ENCODE measurements at places on chromosomes 13 and 19.

DNA sequence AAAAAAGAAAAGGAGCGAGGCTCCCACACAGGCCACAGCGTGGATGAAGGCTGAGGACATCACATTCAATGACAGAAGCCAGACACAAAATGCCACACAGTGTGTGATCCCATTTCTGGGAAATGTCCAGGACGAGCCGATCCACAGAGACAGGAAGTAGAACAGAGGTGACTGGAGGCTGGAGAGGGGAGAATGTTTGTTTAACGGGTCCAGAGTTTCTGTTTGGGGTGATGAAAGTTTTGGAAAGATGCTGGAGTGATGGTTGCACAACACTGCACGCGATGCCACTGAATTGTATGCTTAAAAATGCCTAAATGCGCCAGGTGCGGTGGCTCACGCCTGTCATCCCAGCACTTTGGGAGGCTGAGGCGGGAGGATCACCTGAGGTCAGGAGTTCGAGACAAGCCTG, 650 bp upstream of the FUT5 start:
- no peak for DNase-seq

DNA sequence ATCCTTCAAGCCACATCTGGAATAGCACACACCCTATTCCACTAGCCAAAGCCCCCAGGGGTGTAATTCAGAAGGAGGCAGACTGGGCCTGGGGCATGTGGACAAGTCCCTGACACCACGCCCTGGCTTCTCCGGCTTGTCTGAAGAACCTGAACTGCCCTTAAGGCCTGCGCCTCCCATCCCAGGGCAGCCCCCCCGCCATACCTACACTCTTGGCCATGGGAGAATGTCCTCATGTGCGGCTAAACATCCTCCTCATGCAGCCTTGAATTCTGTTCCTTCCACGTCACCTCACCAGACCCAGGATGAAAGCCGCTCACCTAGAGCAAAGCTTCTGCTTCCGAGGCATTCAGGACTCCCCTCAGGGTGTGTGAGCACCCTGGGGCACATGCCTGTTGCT, 24.3 kb upstream of the POU2F2 start:
- DNase-seq, result no peak

- no peak for DNase-seq
Observed at GRCh38 chr19:4288091-4288777, 9.2 kb downstream of the SHD start.

DNA sequence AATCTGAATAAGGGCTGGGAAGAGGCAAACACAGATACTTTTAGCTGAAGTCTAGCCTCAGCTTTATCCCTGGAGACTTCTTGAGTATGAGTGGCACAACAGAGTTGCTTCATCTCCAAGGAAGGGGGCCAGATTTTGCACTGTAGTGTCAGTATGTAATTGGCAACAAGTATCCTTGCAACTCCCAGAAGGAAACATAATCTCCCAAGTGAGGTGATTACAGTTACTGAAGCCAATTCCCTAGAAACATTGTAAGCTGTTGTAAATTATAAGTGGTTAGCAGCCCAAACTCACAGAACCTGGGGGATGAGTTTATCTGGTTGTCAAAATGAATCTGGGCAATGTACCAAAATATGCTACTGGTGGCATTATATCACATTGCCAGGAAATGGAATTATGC, 2065.7 kb upstream of the PCDH20 start:
- no peak for DNase-seq

DNA sequence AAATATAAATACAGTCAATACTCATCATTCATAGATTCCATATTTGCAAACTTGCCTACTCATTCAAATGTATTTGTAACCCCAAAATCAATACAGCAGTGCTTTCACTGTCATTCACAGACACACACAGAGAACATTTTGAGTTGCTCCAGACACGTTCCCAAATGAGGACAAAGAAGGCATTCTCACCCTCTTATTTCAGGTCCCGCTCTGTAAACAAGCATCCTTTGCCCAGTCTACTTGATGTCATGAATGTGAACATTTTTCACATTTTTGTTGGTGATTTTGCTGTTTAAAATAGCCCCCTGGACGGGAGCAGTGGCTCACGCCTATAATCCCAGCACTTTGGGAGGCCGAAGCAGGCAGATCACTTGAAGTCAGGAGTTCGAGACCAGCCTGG, 15.5 kb downstream of the C19orf47 start:
- DNase-seq, result no peak

DNA sequence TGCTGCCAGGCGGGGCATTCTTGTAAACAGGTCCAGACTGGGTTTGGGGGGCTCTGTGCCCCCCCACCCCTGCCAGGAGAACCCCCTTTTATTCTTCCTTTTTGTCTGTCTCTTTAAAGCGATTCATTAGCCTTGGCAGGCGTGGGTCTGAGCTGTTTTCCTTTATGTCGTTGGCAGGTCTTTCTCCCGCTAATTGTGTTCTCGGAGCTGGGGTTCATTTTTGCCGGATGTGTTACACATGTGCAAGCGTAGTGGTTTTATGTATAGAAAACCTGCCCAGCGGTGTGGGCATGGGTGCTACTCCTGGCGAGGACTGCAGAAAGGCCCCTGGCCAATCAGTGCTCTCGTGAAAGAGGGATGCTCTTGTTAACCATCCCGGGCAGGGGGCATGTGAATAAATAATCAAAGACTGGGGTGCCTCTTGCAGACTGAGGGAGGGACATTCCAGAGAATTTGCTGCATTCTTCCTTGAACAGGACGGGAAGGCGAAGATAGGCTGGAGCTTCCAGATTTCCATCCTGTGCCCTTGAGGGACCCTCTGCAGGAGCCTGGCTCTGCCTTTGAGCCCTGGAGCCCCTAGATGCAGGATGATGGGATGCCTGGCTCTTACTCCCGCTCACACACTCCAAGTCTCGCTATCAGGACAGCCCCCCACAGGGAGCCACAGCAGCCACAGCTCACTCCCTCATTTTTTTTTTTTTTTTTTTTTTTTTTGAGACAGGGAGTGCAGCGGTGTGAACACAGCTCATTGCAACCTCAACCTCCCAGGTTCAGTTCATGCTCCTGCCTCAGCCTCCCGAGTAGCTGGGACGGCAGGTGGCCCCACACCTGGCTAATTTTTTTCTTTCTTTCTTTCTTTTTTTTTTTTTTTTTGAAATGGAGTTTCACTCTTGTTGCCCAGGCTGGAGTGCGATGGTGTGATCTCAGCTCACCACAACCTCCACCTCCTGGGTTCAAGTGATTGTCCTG, 14.1 kb downstream of the CARM1 start:
- DNase-seq, result no peak

GRCh38 chr13:33678084-33678483, 139.9 kb upstream of the RFC3 start:
- no peak for DNase-seq

DNA sequence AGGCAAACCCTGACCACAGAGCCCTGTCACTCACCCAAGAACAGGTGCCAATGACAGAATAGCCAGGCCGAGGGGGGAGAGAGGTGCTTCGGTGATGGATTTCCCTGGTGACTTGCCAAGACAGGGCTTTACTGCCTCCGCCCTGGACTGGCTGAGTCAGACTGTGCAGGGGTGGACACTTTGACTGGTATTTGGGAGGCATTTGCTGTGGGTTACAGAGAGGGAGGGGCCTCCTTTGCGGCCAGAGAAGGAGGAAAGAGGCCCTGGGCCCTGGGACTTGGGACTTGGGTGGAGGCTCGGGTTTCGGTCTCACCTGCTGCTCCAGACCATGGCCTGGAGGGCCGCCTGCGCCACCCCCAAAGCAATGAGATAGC, 4.6 kb upstream of the EPS8L1 start:
- DNase-seq, result no peak

DNA sequence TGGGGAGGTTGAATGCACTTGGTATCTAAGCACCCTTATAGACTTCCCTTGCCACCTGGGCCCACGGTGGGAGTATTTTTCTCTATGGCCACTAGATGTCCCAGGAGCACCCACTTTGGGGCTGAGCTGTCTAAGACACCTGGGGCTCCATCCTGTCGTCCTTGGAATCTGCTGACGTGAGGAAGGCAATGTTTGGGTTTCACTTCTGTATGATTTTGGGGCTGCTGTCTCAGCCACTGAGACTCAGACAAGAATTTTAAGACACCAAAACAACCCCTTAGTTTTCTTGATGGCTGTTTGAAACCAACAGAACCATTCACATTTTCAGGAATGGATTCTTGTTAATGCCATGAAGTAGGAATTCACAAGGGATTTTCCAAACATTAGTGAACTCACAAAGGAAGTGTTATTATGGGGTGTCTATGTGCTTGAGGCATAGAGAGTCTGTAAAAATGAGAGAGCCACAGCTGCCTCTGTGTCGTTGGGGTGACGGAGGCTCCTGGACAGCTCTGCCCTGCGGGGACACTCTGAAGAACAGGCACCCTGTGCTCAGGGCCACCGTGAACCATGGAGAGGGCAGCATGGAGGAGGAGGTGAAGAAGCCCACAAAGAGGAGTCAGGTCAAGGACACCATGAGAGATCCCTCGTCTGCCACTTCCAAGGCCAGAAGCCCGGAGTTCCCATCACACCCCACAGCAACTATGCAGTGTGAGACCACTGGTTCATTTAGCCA, 106.8 kb upstream of the SPATA13 start:
- peak; percentile 52 for DNase-seq

- DNase-seq, result no peak
Observed at GRCh38 chr13:111330066-111330610, 9.7 kb downstream of the TEX29 start.

DNA sequence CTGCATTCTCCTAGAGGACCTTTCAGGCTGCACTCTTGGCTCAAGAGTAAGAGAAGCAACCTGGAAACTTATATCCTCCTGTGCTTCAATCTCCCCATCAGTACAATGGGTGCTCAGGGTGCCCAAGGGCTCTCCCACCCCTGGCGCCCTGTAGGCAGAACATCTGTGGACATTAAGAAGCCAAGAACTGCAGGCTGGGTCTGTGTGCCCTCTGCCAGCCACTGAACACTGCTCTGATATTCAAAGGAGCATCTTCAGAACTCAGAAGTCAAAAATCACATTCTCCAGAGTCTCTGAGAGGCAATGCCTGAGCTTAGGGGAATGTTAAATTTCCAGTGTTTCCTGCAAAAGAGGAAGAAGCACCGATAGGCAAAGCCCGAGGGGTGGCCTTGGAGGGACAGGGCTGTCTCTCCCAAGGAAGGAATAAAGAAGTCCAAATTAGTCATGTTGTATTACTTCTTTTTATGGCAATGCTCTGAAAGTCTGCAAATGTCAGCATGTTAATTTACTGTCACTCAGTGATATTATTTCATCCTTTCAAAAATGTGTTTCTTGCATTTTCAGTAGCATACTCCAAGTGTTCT, 88.1 kb downstream of the TSHZ3 start:
- DNase-seq, result no peak

DNA sequence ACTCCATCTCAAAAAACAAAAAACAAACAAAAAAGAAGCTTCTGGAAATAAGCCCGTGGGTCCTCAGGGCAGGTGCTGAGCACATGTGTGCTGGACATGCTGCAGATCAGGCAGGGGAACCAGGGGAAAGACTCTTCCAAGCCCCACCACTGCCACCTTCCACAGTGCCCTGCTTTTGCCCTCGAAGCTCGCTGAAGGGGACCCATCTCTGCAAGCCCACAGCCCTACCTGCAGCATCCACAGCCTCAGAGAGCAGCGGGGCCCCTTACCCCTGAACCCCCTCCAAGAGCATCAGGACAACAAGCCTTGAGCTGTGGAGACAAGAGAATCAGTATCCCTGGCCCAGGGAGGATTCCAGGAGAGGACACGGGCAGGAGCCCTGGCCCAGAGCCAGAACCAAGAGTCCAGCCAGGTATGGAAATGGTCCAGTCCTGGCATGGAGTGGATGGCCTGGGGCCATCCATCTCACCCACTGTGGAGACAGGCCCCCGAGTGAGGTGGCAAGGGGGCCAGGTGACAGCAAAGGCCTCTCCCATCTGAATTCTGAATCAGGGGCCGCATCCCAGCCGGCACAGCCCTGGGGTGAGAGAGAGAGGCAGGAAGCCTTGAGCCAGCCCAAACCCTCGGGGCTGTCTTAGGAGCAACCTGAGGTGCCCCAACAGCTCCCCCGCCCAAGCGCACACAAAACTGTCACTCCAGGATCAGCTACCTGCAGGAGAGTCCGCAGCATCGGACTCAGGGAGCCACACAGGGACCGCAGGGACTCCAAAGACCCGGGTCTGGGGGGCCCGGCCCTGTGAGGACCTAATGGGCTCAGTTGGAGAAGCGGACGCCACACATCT, 51.8 kb upstream of the TPM4 start:
- no peak for DNase-seq

DNA sequence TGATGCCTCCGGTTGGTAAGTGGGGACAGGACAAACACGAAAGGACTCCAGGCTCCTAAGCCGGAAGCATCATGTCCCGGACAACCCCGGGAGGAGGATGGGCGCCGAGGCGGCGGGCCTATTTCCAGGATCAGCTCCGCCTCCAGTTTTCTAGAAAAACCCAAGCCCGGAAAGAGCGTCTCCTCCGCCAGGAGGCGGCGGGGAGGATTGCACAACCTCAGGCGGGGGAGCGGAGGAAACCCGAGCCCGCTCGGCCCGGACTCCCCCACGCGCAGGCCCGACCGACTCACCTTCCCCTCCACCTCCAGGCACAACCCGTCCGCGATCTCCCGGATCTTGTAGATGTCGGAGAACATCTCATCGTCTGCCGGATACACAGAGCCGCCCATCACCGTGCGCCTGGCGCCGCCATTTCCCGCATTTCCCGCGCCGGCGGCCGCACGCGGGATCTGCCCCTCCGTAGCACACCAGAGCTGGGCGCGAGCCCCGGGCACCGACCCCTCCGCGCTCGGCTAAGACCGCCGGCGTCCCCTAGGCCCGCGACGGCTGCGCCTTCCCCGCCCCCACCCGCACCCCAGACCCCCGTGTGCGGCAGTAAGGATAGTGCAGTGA, 455 bp downstream of the TPT1 start:
- DNase-seq, result peak; percentile 72

DNA sequence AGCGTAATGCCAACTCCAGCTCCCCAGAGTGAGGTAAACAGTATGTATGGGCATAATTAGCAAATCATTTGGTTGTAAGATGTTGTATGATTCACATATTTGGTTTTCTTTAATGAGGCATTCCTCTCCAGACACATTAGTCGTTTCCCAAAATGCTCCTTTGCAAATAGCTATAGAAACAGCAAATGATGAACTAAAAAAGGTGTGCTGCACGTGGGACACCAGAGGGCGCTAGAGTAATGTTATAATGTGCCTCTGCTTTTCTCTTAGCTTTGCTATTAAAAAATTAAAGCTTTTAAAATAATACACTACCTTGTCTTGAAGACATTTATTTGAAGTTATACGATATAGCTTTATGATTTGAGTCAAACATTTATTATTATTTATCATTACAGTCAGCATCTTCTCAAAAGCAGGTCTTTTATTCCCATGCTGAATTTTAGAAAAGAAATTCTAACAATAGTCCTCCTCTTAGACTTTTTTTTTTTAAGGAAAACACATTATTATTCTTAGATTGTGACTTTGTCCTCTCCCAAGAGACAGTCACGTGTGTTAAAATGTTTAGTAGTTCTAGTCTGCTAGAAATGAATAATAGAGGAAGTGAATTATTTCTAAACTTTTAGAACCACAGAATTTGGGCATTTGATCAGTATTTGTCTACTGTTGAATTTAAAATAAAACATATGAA, 121.6 kb upstream of the FRY start:
- peak; percentile 47 for DNase-seq

GRCh38 chr13:107234319-107235073, 666.6 kb upstream of the ARGLU1 start:
- DNase-seq, result no peak

- no peak for DNase-seq
Observed at GRCh38 chr19:10968527-10969135, 7.8 kb downstream of the SMARCA4 start.
